Caco-2 (cell line): ENCODE measurements at places on chromosomes 16 and 17. TPM values are rescaled to one million over a fixed set of nuclear protein-coding genes. Genes with fewer than 3 reads are reported as not detected.
A peak's percentile ranks its signal among the peaks of the same experiment; 100 is the strongest.

GPR139 gene
- total RNA-seq, result not detected in 2 replicates

KRTAP3-1 gene
- total RNA-seq, result 7.4 and 7.9 TPM in 2 replicates

ATP5PD gene
- total RNA-seq, result 316 and 326 TPM in 2 replicates

HASPIN gene
- total RNA-seq, result 9.1 and 9.5 TPM in 2 replicates

NTN1 gene
- 0.86 and 0.88 TPM in 2 replicates for total RNA-seq

TTYH2 gene
- total RNA-seq, result 4.6 and 5.4 TPM in 2 replicates

ACSM2B gene
- 0.56 and 1.4 TPM in 2 replicates for total RNA-seq

DNA sequence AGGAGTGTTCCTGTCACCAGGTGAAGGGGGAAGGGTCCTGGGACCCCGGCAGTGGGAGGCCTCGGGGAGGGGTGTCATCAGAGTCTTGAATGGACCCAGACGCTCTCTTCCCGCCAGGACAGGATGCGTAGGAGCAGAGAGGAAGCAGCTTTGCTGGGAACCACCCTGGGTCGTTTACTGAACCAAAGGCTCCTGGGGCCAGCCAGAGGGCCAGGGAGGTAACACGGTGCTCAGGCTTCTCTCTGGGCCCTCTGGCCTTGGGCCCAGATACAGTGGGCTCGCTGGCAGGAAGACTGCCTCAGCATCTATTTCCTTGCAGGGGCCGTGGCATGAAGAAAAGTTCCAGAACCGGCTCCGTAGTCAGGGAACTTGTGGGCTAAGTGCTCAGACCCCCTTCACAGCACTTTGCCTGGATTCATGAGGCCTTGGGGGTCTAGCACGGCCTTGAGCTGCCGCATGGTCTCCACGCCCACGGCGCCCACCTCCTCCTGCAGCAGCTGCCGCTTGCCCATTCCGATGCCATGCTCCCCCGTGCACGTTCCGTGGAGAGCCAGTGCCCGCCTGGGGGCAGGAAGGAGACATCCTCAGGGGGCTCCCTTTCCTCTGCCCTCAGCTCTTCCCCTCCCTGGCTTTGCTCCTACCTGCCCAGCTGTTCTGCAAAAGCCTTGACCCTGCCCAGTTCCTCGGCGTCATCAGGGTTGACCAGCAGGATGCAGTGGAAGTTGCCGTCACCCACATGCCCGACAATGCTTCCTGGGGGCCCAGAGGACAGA, 4.4 kb downstream of the LDHD start:
- H3K27ac ChIP-seq, result peak overlapping the region; percentile 84
- H3K36me3 ChIP-seq, result 0 out of 2 replicates have a peak, but pooled peaks cover 1% of the 10 kb centered on the region
- H3K27me3 ChIP-seq, result no peaks in the 10 kb centered on the region
- peaks cover 25% of the 10 kb centered on the region for H3K4me1 ChIP-seq

GRCh38 chr17:4948931-4949320, 596 bp upstream of the PFN1 start:
- DNase-seq, result peak; percentile 81
- H3K4me1 ChIP-seq, result peaks cover 15% of the 10 kb centered on the region
- no peaks in the 10 kb centered on the region for H3K27me3 ChIP-seq
- H3K36me3 ChIP-seq, result no peaks in the 10 kb centered on the region; the same call in 1 of the 2 replicates
- peak overlapping the region; percentile 97 for H3K4me3 ChIP-seq

DNA sequence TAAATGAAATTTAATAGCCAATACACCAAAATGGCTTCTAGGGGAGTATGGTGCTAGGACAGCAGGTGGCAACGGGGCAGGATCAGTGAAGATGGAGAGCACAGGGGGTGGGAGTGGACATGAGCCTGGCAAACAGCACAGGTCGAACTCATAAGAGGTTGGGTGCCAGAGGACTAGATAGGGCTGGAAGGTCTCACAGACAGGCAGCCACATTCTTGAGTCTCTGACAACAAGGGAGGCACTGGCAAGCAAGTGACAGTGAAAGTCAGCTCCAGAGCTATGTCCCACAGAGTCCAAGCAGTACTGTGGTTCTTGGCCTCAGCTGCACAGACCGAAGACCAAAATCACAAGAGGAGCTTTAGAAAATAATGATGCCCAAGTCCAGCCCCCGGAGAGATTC, 61.2 kb downstream of the USP31 start:
- H3K4me1 ChIP-seq, result no peaks in the 10 kb centered on the region
- H3K36me3 ChIP-seq, result no peaks in the 10 kb centered on the region
- H3K4me3 ChIP-seq, result no peak overlapping the region
- DNase-seq, result no peak
- H3K27me3 ChIP-seq, result no peaks in the 10 kb centered on the region

- H3K4me1 ChIP-seq, result peaks cover 16% of the 10 kb centered on the region
- no peaks in the 10 kb centered on the region; the same call in 1 of the 2 replicates for H3K27me3 ChIP-seq
- H3K4me3 ChIP-seq, result peak overlapping the region; percentile 87
- DNase-seq, result peak; percentile 47
Observed at GRCh38 chr17:49576917-49577649, 1.4 kb downstream of the NXPH3 start.

- H3K27me3 ChIP-seq, result no peaks in the 10 kb centered on the region
- H3K36me3 ChIP-seq, result no peaks in the 10 kb centered on the region
- no peak for DNase-seq
- peaks cover 13% of the 10 kb centered on the region for H3K4me1 ChIP-seq
Observed at GRCh38 chr16:67030221-67030962, 1.4 kb downstream of the CBFB start.

- peak; percentile 80 for DNase-seq
- H3K27me3 ChIP-seq, result no peaks in the 10 kb centered on the region
- peaks cover 68% of the 10 kb centered on the region for H3K4me1 ChIP-seq
- no peaks in the 10 kb centered on the region for H3K36me3 ChIP-seq
Observed at GRCh38 chr17:61230972-61231820, 168.4 kb upstream of the TBX2 start.

DNA sequence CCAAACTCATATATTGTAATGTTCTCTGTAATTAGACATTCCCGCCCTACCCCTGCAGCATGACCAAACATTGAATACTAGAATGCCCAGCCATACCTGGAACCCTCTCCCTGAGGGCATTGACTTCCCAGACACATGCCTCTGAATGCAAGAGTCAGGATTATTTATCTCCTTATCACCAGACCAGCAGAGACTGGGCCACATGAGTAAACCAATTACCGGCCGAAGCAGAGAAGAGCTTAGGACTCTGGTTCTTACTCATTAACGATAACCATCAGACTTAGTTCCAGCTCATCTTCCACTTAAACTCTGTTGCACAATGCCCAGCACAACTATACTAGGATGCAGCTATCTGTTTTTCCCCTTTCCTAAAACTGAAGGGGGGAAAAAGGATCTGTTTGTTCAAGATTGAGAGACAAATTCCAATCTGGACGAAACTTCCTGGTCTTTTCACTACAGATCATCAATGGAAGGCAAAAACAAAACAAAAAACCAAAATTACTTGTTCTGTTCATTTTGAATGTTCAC, 88.2 kb upstream of the CORO6 start:
- H3K27ac ChIP-seq, result peak overlapping the region; percentile 35
- no peaks in the 10 kb centered on the region; the same call in 1 of the 2 replicates for H3K36me3 ChIP-seq
- no peaks in the 10 kb centered on the region for H3K27me3 ChIP-seq
- no peak overlapping the region for H3K4me3 ChIP-seq
- peak; percentile 68 for DNase-seq
- H3K4me1 ChIP-seq, result peaks cover 39% of the 10 kb centered on the region

- H3K27me3 ChIP-seq, result no peaks in the 10 kb centered on the region
- no peak overlapping the region for H3K27ac ChIP-seq
- H3K36me3 ChIP-seq, result no peaks in the 10 kb centered on the region
- no peak for DNase-seq
Observed at GRCh38 chr16:12350945-12351344, 374.4 kb downstream of the SNX29 start.
